ENCODE measurements at places on chromosomes 11 and 22. TPM values are rescaled to one million over a fixed set of nuclear protein-coding genes. Genes with fewer than 3 reads are reported as not detected.

DNA sequence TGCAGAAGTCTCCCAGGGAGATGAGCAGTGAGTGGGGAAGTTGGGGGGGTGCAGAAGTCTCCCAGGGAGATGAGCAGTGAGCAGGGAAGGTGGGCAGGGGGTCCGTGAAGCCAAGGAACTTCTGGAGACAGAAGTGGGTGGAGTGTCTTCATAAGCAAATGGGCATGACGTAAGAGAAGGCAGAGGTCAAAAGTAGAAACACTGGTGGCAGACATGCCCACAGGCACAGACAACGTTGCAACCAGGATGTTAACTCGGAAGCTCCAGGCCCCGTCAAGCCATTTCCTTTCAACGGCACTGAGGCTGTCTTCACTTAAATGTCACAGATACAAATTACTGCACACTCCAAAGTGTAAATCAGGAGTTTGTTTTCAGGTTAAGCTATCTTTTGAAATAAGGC lies 186.1 kb downstream of the SHANK2 start:
- no peak overlapping the region for H3K4me3 ChIP-seq
- H3K36me3 ChIP-seq, result no peaks in the 10 kb centered on the region
- peaks cover 39% of the 10 kb centered on the region for H3K27me3 ChIP-seq
- no peaks in the 10 kb centered on the region for H3K4me1 ChIP-seq

GRCh38 chr22:30947173-30947815 lies 21.3 kb downstream of the MORC2 start:
- peaks cover 45% of the 10 kb centered on the region for H3K36me3 ChIP-seq
- peaks cover 41% of the 10 kb centered on the region for H3K4me1 ChIP-seq
- no peaks in the 10 kb centered on the region for H3K27me3 ChIP-seq
- no peak overlapping the region for H3K27ac ChIP-seq

DNA sequence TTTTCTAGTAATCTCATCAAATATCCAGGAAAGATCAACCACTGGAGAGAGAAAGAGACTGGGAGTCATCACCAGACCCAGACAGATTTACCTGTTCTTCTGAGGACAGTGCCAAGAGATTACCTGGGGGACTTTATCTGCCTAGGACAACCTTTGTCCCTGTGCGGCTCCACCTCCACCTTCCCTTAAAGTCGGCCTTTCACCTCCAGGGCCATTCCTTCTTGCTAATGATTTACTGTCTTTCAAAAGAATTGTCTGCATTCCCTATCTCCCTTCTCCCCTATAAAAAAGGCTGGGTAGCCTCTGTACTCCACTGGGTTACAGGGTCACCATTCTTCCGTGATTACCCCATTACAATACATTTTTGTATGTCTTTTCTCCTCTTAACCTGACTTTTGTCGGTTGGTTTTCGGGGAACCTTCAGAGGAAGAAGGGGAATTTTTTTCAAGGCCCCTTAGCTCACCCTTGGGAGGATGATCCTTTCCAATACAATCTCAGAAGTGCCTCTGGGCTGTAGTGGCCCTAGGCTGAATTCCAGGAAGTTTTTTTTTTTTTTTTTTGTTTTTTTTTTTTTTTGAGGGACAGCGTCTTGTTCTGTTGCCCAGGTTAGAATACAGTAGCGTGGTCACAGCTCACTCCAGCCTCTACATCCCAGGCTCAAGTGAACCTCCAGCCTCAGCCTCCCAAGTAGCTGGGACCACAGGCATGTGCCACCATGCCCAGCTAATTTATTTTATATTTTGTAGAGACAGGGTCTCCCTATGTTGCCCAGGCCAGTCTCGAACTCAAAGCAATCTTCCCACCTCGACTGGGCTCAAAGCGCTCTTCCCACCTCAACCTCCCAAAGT lies 1.5 kb upstream of the HMOX1 start:
- peaks cover 10% of the 10 kb centered on the region for H3K4me1 ChIP-seq
- H3K27ac ChIP-seq, result no peak overlapping the region
- no peaks in the 10 kb centered on the region for H3K36me3 ChIP-seq
- DNase-seq, result no peak
- H3K27me3 ChIP-seq, result peaks cover 10% of the 10 kb centered on the region

- DNase-seq, result no peak
- no peak overlapping the region for H3K4me3 ChIP-seq
- H3K27ac ChIP-seq, result no peak overlapping the region
- H3K36me3 ChIP-seq, result no peaks in the 10 kb centered on the region
- H3K27me3 ChIP-seq, result no peaks in the 10 kb centered on the region
Observed at GRCh38 chr22:28051787-28052356, 132.8 kb upstream of the PITPNB start.

DNA sequence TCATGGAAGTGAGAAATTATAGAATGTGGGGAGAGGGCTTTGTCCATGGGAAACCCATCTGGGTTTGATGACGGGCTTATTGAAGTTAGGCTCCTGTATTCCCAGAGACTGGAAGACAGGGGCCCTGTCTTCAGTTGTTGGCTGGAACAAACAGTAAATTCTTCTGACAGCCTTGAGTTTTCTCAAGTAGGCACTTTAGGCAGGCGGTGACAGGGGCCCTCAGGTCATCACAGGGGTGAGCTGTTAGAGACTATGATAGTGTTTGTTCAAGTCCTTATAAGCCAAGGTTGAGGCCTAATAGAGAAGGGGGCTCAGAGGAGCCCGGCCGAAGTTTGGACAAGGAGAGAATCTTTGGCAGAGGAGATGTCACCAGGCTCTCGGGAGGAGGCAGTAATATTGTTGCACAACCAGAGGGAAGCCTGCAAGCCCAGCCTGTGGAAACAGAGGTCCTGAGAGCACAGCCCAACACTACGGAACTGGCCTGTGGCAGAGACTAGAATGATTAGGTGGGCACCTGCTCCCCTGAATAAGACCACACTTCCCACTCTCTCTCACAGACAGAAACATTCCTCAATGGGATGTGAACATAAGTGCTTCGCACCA lies 20.2 kb upstream of the IL17RA start:
- H3K27ac ChIP-seq, result peak overlapping the region; percentile 59
- H3K4me1 ChIP-seq, result peaks cover 8% of the 10 kb centered on the region
- no peaks in the 10 kb centered on the region for H3K36me3 ChIP-seq
- peaks cover 2% of the 10 kb centered on the region for H3K27me3 ChIP-seq
- no peak overlapping the region for H3K4me3 ChIP-seq

DNA sequence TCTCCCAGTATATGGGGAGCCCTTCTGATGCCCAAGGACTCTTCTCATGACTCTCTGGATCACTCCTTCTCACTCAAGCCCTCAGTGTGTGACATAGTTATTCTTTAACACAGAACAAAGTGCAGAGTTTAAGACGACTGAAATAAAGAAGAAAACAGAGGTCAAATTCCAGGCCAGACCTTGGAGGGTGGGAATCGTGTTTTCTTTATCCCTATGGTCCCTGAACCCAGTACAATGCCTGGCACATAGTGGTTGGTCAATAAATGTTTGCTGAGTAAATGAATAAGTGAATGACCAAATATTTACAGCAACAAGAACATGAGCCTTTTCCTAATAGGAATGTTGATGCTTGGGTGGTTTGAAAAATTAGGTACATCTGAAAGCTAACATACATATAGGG lies 28.8 kb downstream of the VSTM5 start:
- H3K27ac ChIP-seq, result no peak overlapping the region
- peaks cover under 1% of the 10 kb centered on the region for H3K27me3 ChIP-seq

DNA sequence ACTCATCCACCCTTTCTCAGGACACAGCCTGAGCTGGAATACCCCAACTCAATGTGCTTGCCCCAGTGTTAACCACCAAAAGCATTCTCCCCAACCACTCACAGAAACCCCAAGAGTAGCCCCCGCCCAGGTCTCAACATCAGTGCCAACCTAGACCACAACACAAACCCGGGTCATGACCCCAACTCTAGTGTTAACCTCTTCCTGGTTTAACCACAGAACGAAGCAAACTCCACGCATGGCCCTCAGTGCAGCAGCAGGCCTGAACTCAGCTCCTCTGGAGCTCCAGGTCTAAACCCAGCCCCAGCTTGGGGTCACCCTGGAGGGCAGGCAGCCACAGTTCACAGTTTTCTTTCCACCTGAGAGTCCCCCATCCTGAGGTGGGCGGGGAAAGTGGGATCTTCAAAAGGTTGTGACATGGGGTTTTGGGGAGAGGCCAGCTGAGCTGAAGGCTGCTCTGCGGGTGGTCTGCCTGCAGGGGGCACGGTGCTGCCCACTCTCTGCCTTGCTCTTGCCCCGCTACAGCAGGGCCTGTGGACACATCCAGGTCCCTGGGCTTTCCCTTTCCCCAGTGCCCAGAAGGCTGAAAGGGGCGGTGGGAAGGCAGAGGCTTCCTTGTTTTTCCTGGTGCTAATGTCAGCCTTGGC lies 37.9 kb downstream of the NECTIN1 start:
- H3K27ac ChIP-seq, result no peak overlapping the region
- H3K27me3 ChIP-seq, result no peaks in the 10 kb centered on the region
- peaks cover 12% of the 10 kb centered on the region for H3K4me1 ChIP-seq

DNA sequence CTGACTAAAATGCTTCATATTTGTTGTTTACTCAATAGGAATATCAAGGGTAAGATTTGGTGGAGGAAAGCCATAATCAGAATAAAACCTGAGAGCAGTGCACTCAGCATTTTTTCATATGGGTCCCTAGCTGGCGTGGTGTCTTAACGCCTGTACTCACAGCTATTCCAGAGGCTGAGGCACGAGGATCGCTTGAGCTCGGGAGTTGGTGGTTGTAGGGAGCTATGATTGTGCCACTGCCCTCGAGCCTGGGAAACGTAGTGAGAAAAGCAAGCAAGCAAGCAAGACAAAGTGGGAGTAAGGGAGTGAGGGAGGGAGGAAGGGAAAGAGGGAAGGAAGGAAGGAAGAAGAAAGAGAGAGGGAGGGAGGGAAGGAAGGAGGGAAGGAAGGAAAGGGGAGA lies 242.5 kb downstream of the OR4C45 start:
- no peak overlapping the region for H3K4me3 ChIP-seq
- no peaks in the 10 kb centered on the region for H3K27me3 ChIP-seq
- H3K4me1 ChIP-seq, result no peaks in the 10 kb centered on the region
- H3K27ac ChIP-seq, result no peak overlapping the region
- peaks cover 12% of the 10 kb centered on the region for H3K36me3 ChIP-seq

- no peak overlapping the region for H3K4me3 ChIP-seq
- no peak for DNase-seq
- H3K36me3 ChIP-seq, result no peaks in the 10 kb centered on the region
- H3K27me3 ChIP-seq, result no peaks in the 10 kb centered on the region
Observed at GRCh38 chr11:96940227-96940626, 550.4 kb downstream of the JRKL start.

DNA sequence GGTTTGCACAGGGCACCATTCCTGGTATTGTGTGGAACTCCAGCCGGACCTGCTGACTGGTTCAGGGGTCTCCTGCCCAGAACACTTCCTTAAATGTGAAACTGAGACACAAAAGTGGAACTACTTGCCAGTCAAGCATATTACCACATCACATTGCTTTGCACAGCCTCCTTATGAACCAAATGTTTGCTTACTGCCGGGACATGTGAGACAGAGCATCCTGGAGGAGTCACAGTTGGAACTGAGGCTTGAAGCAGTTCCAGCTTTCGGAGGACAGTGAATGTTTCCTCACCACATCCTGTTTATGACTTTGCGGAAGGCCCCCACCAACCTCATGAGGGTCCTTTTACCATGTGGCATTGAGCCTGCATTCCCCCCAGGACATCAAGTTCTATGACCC lies 105.8 kb upstream of the ARHGAP42 start:
- H3K27me3 ChIP-seq, result peaks cover 6% of the 10 kb centered on the region
- H3K4me3 ChIP-seq, result no peak overlapping the region
- no peaks in the 10 kb centered on the region for H3K4me1 ChIP-seq
- H3K27ac ChIP-seq, result no peak overlapping the region
- DNase-seq, result no peak
- H3K36me3 ChIP-seq, result no peaks in the 10 kb centered on the region

- no peaks in the 10 kb centered on the region for H3K27me3 ChIP-seq
- H3K4me1 ChIP-seq, result no peaks in the 10 kb centered on the region
- no peak for DNase-seq
- H3K36me3 ChIP-seq, result no peaks in the 10 kb centered on the region
Observed at GRCh38 chr11:103450241-103450640, 341.0 kb downstream of the DYNC2H1 start.

DNA sequence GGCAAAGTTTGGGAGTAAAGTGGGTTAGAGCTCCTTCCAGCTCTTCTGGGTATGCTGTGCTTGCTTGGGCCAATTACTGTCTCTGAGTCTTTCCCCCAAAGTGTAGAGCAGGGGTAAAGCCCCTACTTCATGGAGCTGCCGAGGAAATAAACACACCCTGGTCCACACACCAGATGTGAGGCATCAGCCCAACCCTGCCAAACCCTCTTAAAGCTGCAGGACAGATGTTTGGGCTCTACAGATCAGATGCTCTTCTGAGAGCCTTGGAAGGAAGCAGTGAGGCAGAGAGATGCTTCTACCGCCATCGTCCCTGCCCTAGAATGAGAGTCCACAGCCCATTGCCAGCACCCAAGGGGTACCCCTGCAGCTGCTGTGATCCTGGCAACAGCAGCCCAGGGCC lies 64.7 kb downstream of the ELFN2 start:
- H3K4me3 ChIP-seq, result no peak overlapping the region
- H3K36me3 ChIP-seq, result no peaks in the 10 kb centered on the region
- no peak overlapping the region for H3K27ac ChIP-seq
- no peaks in the 10 kb centered on the region for H3K27me3 ChIP-seq

The KRTAP5-1 gene
- not detected for total RNA-seq

The MN1 gene
- total RNA-seq, result 0.22 TPM

The BARX2 gene
- total RNA-seq, result not detected
